ENCODE measurements at places on chromosomes 16 and 17.

DNA sequence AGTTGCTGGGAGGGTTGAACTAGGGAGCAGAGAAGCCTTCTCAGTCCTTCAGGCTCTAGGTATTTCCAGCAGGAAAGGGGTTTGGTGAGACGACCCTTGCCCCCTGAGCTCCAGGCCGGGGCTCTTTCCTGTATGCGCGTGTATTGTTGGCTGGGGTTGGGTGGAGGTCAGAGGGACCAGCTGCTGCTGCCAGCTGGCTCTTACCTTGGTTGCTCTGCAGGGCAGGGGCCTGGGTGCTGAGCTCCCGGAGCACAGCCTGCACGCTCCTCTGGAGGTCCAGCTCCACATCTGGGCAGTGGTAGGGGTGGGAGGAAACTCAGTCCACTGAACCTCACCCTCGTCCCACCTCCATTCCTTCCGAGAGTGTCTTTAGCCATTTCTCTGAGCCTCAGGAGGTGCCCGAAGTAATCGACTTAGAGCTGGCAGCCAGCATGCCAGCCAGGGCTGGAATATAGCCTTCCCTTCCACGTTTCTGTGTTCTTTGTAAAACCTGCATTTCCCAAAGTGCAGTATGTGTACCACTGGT, 28.0 kb downstream of the PIK3R6 start:
- DNase-seq, result no peak

DNA sequence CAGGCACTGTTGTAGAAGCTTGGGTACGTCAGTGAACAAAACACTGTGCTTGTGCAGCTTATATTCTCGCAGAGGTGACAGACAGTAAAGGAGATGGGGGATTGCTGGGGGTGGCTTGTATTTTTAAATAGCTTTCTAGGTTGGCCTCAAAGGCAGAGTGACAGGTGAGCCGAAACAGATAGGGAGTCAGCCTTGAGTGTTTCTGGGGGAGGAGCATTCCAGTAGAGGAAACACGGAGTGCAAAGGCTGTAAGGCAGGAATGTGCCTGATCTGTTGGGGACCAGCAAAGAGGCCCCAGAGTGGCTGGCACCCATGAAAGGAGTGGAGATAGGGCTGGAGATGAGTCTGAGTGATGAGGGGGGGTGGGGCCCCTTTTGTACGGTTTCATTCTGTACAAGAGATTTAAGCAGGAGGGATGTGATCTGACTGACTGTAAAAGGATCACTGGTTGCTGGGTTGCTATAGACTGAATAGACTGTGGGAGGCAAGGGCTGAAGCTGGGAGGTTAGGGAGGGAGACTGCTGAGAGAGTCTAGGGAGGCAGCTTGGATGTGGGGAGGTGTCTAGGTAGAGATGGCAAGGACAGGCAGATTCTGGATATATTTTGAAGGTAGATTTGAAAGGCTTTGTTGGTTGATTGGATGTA, 15.2 kb downstream of the NUP93 start:
- DNase-seq, result no peak

GRCh38 chr16:56604966-56605365, 3.4 kb upstream of the MT2A start:
- no peak for DNase-seq

- DNase-seq, result no peak
These were observed 11.8 kb downstream of the STXBP4 start for GRCh38 chr17:54980375-54980774.

DNA sequence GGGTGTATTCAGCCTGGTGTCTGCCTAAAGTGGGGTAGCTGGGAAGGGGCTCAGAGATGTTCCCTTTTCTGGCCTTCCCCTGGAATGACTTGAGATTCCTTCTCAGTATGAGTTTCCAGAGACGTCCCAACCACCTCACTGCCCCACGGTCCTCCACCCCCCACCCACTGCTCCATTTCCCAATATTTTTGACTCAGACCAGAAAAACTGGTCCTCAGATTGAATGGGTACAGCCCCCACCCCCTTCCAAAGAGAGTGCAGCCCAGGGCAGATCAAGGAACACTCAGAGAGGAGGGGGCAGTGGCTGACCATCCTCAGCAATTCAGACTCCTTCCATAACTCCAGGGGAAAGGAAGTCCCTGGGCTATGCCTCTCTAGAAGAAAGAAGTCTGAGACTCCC, 3.2 kb downstream of the ACLY start:
- no peak for DNase-seq

DNA sequence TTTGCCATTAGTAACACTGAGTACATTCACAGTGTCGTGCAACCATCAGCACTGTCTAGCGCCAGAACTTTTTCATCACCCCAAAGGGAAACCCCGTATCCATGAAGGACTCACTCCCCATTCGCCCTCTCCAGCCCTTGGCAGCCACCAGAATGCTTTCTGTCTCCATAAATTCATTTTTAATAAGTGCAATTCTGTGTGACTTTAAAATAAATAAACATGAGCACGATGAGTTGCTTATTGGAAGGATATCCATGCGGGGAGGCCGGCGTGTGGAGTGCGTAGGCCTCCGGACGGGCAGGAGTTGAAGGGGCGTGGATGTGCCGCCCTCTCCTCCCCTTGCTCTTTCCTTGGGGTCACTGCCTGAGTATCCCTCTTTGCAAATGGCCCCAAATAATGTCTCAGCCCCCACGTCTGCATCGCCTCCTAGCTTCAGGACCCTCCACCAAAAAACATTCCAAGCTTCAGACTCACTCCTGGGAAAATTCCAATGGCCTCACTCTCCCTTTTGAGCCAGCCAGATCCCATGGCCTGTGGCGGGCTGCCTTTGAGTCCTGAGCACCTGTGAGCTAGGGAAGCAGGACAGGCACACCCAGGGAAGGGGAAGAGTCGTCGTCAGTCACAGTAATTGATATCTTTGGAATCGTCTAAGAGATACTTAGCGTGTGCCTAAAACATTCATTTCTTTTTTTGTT, 306.3 kb downstream of the SEC14L1 start:
- no peak for DNase-seq

- DNase-seq, result no peak
These were observed 289.0 kb downstream of the CEP112 start for GRCh38 chr17:65902831-65903522.

DNA sequence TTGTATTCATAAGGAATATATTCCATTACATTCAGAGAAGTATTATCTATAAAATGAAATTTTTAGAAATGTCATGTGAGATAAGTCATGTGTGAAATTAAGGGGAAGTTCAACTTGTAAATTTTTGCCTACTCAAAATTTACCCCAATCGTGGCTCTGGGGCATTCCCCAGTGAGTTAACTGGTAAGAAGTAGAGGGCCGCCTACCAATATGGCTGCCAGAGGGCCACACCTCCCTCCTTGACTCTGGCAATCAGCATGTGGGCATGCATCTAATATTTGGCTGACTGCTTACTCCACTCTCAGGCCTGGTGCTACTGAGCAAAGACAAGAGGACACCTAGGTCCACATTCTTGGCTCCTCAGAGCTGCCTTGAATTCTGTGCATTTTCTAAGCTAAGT, 39.7 kb upstream of the CNTNAP4 start:
- no peak for DNase-seq

GRCh38 chr16:67528870-67529581, 397 bp downstream of the RIPOR1 start:
- DNase-seq, result no peak

DNA sequence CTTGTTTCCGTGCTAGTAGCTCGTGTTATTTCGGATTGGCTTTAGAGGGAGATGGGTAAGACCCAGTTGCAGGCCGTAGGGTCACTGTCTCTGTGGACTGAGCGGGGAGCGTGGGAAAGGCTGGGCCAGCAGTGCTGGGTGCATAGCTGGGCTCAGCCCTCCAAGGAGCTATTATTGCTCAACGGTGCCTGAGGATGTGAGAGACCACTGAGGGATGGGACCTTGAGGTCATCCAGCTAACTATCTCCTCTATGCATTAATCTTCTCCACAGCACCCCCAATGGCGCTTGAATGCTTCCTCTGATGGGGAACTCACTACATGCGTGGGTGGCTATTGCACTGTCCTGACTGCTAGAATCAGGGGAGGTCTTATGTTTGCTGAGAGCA, 126.1 kb upstream of the FOXF1 start:
- DNase-seq, result no peak

- no peak for DNase-seq
These were observed 37.4 kb downstream of the PSME3IP1 start for GRCh38 chr16:57148481-57148880.

DNA sequence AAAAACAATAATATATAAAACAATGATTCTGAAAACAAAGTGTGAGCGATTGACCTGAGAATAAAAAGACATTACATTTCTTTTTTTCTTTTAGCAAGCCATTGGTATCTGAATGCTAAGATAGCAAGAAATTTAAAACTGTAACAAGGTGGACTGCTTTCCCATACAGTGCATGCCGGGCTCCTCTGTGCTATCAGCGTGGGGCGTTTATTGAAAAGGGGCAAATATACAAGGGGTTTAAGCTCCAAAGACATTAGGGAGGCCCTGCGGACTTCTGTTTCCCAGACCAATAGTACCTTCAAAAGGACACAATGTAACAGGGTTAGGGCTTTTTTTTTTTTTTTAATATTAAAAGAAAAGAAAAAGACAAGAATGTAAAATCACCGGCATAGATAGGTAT, 261.3 kb downstream of the ZFHX3 start:
- no peak for DNase-seq

DNA sequence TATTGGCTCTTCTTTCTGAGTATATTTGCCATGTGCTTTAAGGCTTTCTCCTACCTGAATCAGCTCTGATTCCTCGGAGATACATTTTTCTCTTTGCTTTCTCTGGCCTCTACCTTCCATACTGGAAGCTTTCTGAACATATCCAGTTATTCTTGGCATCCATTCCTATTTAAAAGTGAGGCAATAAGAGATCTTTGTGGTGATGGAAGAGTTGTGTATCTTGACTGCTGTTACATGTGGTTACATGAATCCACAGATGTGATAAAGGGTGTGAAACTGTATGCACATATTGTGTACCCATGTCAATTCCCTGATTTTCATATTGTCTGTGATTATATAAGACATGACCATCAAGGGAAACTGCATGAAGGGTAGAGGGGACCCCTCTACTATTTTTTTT, 24.4 kb downstream of the UBE2O start:
- DNase-seq, result no peak

DNA sequence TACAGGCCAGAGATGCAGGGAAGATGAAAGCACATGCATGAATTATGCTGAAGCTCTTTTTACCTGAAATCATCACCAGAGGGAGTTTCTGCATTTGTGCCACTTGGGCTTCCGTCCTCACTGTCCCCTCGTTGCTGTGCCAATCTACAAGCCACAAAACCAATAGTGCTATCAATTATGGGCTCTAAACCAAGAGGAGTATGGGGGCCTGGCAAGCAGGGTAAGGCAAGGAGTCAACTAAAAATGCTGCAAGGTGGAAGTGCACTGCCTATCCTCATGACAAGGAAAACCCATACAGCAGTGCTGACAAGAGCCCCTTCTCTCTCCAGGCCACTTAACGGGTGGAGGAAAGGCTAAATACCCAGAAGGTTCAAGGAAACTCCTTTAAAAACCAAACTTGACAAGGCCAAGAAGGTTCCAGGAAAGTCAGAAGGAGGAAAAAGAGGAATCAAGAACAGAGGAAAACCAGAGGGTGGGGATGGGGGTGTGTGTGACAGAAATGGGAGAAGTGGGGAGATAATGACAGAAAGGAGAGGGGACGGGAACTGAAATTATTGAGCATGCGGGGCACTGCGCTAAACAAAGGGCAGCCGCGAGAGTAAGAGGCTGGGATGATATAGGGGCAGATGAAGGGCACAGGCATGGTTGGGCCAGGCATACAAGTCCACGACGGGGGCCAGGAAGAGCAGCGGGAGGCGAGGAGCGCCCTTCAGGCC, 674 bp downstream of the C17orf75 start:
- no peak for DNase-seq

- no peak for DNase-seq
These were observed 30.9 kb upstream of the DYNLRB2 start for GRCh38 chr16:80509872-80510271.

- DNase-seq, result no peak
These were observed 76.7 kb downstream of the HLF start for GRCh38 chr17:55341432-55341831.

GRCh38 chr17:19447085-19447583, 36.1 kb downstream of the RNF112 start:
- DNase-seq, result peak; percentile 25

DNA sequence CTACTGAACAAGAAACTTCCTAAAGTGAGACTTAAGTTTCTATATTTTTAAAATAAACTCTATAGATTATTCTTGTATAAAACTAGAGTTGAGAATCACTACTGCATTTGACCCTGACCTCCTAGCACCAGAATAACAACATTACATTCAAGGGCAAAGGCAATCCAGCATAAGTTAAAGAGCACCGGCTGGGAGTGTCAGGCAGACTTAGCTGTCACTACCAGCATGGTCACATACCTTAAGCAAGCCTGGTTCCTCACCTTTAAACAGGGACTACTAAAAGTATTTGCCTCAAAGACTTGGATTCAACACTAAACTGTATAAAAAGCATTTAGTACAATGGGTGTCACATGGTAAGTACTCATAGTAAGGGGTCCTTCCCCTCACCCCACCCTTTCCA, 90.4 kb downstream of the SSH2 start:
- no peak for DNase-seq

GRCh38 chr16:2473999-2474876, 689 bp upstream of the TBC1D24 start:
- no peak for DNase-seq

GRCh38 chr16:4323071-4323844, 7.4 kb downstream of the GLIS2 start:
- no peak for DNase-seq

- DNase-seq, result no peak
These were observed 1.9 kb upstream of the DHRS13 start for GRCh38 chr17:28904800-28905199.

DNA sequence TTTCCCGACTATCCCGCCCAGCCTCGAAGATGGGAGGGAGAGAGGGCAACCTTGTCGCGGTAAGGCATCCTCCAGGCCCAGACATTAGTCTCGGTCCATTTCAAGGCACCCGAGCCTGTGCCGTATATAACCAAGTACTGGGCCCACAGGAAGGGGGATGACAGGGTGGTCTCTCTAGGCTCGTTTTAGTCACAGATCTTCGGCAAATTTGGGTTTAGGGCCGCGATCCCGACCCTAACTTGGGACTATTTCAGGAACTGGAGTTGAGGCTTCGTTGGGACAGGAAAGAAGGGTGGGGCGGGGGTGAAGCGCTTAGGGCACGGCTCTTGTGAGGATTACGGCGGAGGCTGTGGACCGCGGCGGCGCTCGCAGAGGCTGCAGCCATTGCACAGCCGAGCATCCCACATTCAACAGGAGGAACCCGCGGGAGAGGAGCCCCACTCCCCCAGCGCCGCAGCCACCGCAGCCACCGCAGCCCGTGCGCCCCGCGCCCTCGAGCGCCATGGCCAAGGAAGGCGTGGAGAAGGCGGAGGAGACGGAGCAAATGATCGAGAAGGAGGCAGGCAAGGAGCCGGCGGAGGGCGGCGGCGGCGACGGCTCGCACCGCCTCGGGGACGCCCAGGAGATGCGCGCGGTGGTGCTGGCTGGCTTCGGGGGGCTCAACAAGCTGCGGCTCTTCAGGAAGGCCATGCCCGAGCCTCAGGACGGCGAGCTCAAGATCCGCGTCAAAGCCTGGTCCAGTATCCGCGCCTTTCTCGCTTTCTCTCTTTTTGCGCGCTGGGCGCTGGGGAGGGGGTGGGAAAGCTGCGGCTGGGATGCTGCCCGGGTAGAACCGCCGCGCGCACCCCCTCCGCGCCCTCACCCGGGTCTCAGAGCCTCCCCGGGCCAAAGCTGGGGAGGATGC, at the start of gene VAT1L:
VAT1L (plus strand) TSS at position 384 of the 904 bp plus-strand sequence; CDS start at position 503, 119 bp downstream.
- no peak for DNase-seq
